ENCODE measurements at places on chromosomes 7 and 10. TPM values are rescaled to one million over a fixed set of nuclear protein-coding genes. Genes with fewer than 3 reads are reported as not detected.

GRCh38 chr10:66828957-66829356 is 96.9 kb upstream of the LRRTM3 start:
- no peak for DNase-seq
- H3K27ac ChIP-seq: no peak overlapping the region

KCNH2 gene
- 6.2 TPM for total RNA-seq

- H3K4me3 ChIP-seq: no peak overlapping the region
- no peaks in the 10 kb centered on the region for H3K36me3 ChIP-seq
- no peaks in the 10 kb centered on the region for H3K27me3 ChIP-seq
- DNase-seq: no peak
Observed at GRCh38 chr7:39280337-39280736, 285.9 kb upstream of the YAE1 start.

DNA sequence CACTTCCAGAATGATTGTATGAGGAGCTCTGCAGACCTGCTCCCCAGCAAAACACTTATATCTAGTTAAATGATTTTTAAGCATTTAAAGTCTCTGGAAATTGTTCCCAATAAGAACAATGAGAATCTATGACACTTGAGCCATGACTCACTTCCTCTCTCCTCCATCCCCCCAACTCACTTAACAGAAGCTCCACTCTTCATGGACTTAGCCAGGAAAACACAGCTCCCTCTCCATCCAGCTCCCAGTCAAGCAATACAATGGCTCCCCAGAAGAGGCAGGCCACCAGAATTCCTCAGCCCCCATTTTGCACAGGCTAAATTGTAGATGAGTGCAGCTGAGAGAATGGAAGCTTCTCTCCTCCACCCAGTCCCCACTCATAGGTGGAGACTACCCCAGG is 27.0 kb downstream of the AOC1 start:
- no peaks in the 10 kb centered on the region for H3K36me3 ChIP-seq
- no peak overlapping the region for H3K4me3 ChIP-seq
- DNase-seq: no peak

DNA sequence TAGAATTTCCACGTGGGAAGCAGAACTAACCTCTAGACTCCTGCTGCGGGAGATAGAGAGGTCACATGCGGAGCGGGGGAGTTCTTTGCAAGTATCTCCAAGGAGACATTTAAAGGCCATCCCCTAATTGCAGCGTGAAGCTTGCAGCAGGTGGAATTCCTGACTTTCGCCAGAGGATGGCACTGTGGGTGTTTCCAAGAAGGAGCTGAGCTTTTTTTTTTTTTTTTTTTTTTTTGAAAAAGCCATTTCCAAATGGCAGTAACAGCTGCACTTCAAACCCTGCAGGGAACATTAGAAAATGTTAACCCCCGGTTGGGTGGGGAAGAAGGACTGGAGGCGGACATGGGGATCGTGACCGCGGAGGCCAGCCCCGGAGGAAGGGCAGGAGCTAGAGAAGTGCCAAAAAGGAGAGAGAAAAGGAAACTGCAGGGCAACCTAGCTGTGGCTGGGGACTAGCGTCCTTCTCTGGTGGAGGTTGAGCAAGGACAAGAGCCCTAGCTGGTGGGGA is 487.7 kb downstream of the TYW1 start:
- H3K36me3 ChIP-seq: no peaks in the 10 kb centered on the region
- H3K4me1 ChIP-seq: no peaks in the 10 kb centered on the region
- H3K27ac ChIP-seq: no peak overlapping the region
- peak; percentile 53 for DNase-seq
- no peak overlapping the region for H3K4me3 ChIP-seq

DNA sequence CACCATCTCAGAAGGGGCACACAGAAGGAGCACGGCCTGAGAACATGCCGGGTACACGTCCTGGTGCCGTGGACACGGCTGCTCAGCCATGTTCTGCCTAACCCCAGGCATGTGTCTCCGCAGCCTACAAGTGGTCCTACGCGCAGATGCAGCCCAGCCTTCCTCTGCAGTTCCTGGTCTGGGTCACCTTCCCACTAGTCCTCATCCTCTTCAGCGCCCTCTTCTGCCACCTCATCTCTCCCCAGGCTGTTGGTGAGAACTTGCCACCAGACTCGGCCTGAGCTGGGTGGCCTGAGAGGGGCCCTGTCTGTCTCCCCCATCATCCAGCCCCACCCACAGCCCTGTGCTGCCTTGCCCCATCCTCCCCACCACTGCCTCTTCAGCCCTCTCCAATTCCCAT is 5.3 kb downstream of the CLCN1 start:
- H3K4me1 ChIP-seq: peaks cover 2% of the 10 kb centered on the region
- no peak overlapping the region for H3K27ac ChIP-seq
- peaks cover 5% of the 10 kb centered on the region for H3K27me3 ChIP-seq
- DNase-seq: no peak

Measured in fibroblast of lung (primary cell).